ENCODE measurements at places on chromosomes 16 and 17. TPM values are rescaled to one million over a fixed set of nuclear protein-coding genes. Genes with fewer than 3 reads are reported as not detected.

DNA sequence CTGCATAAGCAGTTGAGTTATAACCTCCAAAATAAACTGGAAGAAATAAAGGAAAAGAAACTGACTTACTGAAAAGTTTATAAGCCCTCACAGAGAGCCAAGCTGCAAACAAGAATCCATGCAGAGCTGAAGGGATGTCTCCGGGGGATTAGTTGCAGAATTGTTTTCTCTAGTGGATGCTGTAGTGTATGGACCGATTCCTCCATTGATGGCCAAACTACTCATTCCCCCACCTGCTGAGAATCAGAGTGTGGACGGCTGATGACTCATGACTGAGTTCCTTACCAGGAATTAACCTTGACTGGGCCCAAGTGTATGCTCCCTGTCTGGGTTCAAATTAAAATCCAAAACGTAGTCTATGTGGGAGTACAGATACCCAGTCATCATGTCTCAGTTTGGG lies 93.9 kb upstream of the CDH8 start:
- DNase-seq = no peak

GRCh38 chr17:71964559-71964958 lies 156.3 kb upstream of the SOX9 start:
- DNase-seq = no peak

DNA sequence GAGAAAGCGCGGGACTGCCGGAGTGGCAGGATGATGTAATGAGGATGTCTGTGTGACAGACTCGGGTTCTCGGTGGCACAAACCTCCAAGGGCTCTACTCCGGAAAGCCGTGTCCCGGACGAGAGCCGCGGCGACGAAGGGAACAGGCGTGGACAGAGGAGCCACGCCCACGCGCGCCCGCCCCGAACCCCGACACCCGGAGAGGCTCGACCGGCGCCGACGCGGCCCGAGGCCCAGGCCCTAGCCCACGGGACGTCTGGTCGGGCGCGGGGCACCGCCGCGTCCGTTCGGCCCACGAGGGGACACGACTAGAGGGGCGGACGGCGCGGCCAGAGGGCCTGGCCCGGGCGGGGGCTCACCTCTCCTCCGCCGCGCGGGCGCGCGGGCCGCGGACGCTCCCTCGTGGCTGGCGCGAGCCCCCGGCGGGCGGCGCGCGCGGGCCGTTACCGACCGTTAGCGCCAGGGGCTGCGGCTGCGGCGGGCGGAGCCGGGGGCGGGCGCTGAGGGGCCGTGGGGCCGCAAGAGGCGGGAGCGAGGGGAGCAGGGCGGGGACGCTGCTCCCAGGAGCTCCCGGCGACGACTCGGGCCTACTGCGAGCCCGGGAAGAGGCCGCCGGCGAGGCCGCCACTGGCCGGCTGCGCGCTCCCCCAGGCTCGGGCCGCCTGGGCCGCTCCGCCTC lies 2.1 kb upstream of the IRX5 start:
- no peak for DNase-seq

- DNase-seq = no peak
Observed at GRCh38 chr17:20228410-20228809, 219.3 kb downstream of the SPECC1 start.

DNA sequence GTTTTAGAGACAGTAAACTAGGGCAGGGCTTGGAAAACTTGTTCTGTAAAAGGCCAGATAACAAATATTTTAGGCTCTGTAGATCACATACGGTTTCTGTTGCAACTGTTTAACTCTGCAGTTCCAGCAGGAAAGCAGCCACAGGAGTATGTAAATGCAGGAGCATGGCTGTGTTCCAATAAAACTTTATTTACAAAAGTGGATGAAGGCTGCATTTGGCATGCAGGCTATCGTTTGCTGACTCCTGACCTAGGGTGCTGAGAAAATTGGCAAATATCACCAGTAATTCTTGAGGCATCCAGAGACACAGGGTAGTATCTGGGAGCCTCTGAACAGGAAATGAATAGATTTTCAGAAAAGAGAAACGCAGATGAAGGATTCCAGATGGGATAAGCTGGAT lies 274.0 kb downstream of the MAF start:
- DNase-seq = no peak

DNA sequence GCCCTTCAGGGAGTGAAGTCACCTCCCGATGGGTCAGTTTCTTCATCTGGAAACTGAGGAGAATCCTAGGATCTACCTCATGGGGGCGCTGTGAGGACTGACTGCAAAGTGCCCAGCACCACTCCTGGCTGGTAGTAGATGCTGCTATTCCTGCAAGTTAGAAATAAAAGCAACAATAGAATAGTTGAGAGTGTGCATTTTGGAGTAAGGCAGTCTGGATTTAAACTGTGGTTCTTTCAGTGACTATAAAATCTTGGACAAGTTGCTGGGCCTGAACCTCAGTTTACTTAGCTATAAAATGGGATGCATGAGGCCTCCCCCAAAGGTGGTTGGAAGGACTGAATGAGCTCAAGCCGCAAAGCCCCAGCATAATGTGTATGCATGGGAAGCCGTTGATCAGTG lies 70.6 kb downstream of the CYB5B start:
- DNase-seq = no peak

DNA sequence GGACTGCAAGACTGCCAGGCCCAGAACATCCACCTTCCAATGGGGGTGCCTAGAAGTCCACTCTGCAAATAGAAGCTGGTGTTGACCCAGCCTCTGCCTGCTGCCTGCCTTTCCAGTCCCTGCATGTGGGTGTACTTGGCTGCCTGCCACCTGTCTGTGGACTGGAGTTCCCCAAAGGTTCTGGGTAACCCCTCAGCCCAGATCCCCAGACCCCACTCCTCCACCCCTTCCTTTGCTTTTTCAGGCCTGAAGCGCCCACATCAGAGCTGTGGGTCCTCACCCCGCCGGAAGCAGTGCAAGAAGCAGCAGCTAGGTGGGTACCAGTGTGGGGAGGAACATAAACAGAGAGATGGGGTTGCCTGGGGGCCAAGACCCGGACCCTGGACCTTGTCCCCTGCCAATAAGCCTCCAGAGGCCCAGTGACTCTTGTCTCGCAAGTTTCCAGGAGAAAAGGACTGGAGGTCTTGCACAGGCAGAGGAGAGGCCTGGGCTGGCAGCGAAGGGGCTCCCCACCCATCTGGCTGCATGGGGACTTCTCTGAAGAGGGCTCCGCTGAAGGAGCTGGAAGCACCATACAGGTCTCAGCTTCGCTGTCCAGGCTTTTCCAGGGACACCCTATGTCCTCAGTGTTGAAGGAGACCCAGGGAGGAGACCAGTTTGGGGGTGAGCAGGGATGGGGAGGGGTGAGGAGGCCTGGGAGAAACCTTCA lies 34.3 kb downstream of the NLRC5 start:
- no peak for DNase-seq

The NTHL1 gene
- 24.3 TPM for total RNA-seq

The ATP2A1 gene
- 0.64 TPM for total RNA-seq

The ZNF688 gene
- 11.3 TPM for total RNA-seq

The SLC16A13 gene
- total RNA-seq = 7.9 TPM

Data from osteocyte (in vitro differentiated cells).